ENCODE measurements at places on chromosomes 7 and 10.

- no peak for DNase-seq
Measured at GRCh38 chr7:129421717-129422250, 12.4 kb upstream of the STRIP2 start.

DNA sequence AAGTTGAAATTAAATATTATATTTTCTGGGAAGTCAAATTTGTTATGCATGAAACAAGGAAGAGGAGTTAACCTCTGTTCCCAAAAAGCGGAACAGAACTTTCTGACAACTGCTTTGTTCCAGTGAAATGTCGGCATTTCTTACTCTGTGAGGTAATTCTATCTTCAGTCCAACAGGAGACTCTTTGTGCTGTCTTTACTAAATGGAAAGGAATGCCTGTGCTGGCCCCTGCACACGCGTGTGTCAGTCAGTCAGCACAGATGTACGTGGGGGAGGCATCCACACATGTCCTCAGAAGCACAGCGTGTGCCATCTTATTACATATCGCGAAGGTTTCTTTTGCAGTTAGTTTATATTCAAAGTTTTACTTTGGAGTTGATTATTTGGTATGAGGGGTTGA, 37.5 kb downstream of the NET1 start:
- DNase-seq = no peak

- no peak for DNase-seq
Measured at GRCh38 chr7:112214883-112215282, 8.4 kb downstream of the ZNF277 start.

GRCh38 chr10:16792675-16793074, 24.5 kb downstream of the RSU1 start:
- DNase-seq = no peak

DNA sequence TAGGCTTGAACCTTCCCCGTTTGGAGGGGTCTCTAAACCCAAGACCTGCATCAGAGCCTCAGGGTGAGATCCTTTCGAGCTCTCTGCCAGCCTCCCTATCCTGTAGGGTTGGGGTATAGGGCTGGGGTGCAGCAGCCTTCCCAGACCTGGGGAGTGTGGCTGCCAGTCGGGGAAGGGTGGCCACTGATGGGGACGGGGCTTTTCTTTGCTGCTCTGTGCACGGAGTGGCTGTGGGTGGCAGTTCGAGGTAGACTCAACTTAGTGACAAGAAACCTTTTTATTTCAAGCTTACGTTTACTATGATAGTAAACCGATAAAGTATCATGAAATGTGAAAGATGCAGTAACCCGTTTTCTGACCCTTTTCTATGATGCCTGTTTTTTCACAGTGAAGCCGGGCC, 13.0 kb downstream of the ZNF316 start:
- peak; percentile 18 for DNase-seq

- DNase-seq = no peak
Measured at GRCh38 chr7:159031750-159032149, 112.9 kb downstream of the VIPR2 start.

- no peak for DNase-seq
Measured at GRCh38 chr7:66187905-66188304, 17.2 kb upstream of the TPST1 start.

DNA sequence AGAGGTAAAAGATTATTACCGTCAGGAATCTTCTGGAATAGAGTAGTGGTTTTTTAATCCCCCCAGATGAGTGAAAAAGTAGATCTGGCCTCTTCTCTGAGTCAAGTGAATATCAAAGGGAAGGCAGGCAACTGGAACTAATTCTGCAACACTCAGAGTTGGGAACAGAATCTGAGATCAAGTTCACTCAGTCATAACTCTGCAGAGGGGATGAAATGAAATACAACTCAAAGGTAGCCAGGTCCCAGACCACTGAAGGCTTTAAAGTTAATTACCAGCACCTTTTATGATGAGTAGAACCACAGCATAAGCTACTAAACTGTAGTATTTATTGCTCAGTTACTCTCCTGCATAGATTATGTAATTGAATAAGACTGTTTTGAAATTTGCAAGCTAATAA, 455.6 kb upstream of the AKR1E2 start:
- no peak for DNase-seq

DNA sequence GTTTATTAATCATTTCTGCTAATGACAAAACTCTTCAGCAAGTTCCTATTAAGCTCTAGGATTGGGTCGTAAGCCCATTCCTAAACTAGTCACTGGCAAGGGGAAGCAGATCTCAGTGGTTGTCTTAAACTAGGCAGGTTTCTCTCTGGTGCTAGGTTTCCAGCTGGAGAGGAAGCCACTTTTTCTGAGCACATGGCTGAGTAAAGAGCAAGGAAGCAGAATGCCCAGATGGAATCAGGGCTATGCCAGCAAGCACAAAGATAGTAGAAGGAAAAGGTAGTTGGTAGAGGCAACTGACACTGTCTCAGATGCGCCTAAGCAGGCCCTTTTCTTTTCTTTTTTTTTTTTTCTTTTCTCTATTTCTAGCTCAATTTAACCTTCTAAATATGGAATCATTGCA, 224.9 kb downstream of the EXOC4 start:
- no peak for DNase-seq

Measured in D341Med (cell line).